ENCODE measurements at places on chromosomes 11 and 22.
A peak's percentile ranks its signal among the peaks of the same experiment; 100 is the strongest.

GRCh38 chr11:41309716-41310115, 149.7 kb downstream of the LRRC4C start:
- no peak for DNase-seq

- no peak for DNase-seq
Measured at GRCh38 chr11:1473786-1474185, 12.8 kb downstream of the MOB2 start.

- DNase-seq = no peak
Measured at GRCh38 chr11:38950867-38951266, 2352.8 kb upstream of the RAG2 start.

DNA sequence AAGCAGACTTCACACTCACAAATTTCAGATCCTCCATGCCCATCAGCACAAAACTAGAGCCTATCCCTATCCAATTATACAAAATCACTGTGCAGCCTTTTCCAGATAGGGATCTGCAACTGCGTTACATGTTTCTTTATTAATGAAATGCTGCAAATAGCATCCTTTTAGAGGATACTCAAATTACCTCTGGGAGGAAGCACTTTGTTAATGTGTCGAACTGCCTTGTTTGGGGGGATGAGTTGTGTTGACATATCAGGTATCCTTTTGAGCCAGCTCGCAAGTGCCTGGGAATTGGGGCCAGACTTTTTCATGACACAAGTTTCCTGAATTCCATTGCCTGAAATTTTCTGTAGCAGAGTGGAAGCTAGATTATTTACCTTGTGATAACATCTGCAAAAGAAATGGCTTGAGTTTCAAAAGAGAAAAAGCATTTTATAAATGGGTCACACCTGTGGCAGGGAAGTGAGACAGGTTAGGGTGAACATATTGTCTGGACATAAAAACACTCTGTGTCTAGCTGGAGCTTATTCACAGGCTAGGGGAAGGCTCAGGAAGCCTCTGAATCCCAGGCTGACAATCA, 299.1 kb upstream of the MTNR1B start:
- no peak for DNase-seq

GRCh38 chr11:27234043-27234668, 128.9 kb downstream of the CCDC34 start:
- peak; percentile 88 for DNase-seq

DNA sequence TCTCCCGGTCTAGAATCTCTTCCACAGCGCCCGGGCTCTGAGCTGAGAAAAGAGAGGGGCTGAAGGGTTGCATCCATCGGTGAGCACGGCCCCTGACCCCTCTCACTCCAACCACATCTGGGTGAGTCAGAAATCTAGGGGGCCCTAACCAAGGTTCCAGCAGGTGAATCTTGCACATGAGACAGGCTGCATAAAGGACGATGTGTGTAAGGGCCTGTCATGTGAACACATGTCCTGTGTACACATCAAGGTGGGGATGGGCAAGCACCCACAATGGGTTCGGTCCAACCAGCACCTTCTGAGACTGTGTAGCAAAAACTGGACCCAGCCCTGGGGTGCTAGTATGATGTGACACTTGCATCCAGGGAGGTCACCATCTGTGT, 1.2 kb downstream of the BET1L start:
- no peak for DNase-seq

DNA sequence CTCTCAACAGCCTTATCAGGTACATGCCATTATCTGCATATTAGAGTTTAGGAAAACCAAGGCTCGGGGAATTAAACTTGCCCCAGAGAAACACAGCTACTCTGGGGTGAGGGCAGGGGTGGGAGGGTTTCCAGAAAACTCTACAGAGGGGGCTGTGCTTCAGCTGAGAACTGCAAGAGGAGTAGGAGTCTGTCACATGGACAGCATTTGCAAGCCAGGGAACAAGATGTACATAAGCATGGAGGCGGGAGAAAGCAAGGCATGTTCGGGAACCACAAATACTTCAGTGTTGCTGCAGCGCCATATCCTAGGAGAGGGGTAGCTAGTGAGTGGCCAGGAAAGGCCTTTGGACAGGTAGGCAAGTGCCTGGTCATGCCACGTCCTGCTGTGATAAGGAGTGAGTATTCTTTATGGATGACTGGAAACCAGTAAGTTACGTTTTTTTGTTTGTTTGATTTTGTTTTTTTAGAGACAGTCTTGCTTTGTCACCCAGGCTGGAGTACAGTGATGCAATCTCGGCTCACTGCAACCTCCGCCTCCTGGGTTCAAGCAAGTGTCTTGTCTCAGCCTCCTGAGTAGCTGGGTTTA, 57.2 kb downstream of the GRAMD1B start:
- peak; percentile 47 for DNase-seq

GRCh38 chr11:19646921-19647320, 65.7 kb upstream of the NAV2 start:
- peak; percentile 22 for DNase-seq

DNA sequence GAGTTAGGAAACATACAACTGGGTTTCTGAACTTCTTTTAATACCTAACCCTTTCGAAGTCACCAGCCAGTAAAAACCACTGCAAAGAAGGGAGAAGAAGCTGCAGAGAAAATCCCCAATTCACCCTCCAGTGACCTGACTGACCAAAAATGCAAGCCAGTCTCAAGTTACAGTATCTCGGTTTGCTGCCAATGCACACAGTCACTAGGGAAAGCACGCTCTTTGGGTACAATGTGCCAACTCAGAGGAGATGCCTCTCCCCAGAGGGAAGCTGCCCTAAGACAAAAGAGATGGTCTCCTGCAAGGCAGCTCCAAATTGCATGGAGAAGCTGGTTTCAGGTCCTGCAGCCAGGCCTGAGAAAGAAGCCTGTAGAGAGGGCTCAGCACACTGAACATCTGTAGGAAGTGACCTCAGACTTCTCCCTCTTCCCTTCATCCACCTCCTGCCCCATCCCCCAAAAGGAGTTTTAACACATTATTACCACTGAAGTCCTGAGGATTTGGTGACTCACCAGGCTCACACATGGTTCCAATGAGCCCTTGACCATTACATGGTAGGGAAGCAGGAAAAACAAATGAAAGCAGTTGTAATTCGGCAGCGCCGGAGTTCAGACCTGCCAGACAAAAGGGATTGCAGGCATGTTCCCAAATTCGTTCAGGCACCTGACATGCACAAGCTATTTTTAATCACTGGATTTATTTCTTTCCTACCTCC, 90.1 kb downstream of the ETS1 start:
- DNase-seq = peak; percentile 35

GRCh38 chr11:32671051-32671450, 87.4 kb downstream of the EIF3M start:
- no peak for DNase-seq

DNA sequence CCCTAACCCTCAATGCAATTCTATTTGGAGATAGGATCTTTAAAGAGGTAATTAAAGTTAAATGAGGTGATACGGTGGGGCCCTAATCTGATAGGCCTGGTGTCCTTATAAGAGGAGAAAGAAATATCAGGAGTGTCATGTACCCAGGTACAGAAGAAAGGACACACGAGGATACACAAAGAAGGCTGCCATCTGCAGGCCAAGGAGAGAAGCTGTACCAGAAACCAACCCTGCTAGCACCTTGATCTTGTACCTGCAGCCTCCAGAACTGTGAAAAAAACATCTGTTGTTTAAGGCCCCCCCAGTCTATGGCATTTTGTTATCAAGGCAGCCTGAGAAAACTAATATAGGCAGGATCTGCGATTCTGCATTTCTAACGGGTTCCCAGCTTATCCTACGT, 44.2 kb downstream of the FBXO7 start:
- no peak for DNase-seq

DNA sequence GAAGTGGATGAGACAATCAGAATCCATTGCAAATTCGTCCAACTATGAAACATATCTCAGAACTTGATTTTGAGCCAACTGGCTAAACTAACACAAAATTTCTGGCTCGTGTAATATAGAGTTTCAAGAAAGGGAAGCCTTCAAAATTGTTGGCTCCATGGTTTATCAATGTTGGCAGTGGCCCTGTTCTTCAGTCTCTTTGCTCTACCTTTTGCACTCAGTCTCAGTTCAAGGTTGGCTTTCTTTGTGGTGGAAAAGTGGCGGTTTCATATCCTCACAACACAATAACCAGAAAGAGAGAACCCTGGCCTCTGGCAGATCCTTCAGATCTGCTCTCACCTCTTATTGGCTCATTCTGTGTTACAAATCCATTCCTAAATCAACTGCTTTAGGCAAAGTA, 473.8 kb upstream of the API5 start:
- DNase-seq = no peak

DNA sequence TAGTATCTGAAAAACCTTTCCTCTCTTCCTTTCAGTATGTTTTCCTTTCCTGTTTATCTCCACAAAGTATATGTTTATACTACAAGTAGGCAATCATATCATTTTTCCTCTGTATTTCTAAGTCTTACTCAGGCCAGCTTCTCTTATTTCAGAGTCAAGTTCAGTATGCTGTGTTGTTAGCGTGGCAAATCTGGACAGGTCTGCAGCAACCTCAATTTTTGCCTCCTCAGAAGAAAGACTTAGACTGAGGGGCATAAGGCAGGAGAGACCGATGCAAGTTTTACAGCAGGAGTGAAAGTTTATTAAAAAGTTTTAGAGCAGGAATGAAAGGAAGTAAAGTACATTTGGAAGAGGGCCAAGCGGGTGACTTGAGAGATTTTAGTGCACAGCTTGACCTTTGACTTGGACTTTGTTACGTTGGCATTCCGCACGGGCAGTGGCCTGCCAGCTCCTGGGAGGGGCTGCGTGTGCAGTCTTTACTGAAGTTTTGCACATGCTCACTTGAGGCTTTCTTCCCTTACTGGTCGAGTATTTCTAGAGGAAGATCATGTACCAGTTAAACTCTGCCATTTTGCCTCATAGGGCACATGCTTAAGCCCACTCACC, 343.2 kb downstream of the NTM start:
- no peak for DNase-seq

GRCh38 chr11:27972522-27973170, 135.3 kb downstream of the KIF18A start:
- DNase-seq = peak; percentile 7

GRCh38 chr11:111796696-111797095, 30.5 kb upstream of the PPP2R1B start:
- DNase-seq = peak; percentile 96

- DNase-seq = no peak
Measured at GRCh38 chr11:43541993-43542392, 138.5 kb upstream of the HSD17B12 start.

GRCh38 chr22:48902001-48902869, 925.4 kb downstream of the BRD1 start:
- DNase-seq = no peak

DNA sequence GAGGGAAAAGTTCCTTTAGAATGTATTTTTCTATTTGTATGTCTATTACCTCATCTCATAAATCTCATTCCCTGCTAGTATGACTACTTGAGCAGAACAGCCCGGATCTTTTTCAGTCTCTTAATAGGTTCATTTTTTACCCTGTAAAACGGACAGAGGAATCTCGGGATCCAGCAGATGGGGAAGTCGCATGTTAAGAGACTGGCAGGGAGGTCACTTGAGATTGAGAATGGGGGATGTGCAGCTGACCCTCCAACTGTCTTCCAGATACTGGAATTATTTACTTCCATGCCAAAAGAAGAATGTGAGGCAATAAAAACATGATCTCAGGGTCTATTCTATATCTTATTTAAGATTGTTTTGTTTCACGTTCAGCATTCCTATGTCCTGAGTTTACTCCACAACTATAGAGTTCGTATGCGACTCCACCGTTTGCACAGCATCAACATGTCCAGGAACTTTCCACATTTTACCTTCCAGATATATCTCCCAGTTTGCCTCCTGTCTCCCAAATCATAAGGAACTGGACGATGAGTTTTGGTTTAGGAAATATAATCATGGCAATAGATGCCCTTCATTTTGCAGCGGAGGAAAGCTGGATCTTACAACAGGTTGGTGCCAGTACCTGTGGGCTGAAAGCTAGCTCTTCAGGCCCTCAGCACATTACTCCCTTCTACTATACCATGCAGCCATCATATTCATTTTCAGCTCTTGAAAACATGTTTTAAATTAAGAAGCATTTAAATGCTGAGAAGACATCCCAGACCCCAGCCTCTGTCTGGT, 181.5 kb downstream of the MAML2 start:
- no peak for DNase-seq

DNA sequence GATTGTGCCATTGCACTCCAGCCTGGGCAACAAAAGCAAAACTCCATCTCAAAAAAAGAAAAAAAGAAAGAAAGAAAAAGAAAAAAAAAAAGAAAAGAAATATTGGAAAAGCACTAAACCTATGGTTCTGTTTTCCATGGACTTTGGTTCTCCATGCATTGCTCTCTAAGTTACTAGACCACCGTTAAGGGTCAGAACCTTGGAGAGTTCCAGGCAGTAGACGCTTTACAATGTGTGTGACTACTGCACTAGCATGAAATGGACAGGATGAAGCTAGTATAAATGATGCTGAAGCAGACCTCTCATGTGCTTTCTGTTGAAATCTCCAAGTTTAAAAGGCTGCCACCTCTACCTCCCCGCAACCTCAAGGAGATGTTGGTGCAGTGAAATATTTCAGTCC, 63.5 kb downstream of the SIK2 start:
- DNase-seq = no peak

DNA sequence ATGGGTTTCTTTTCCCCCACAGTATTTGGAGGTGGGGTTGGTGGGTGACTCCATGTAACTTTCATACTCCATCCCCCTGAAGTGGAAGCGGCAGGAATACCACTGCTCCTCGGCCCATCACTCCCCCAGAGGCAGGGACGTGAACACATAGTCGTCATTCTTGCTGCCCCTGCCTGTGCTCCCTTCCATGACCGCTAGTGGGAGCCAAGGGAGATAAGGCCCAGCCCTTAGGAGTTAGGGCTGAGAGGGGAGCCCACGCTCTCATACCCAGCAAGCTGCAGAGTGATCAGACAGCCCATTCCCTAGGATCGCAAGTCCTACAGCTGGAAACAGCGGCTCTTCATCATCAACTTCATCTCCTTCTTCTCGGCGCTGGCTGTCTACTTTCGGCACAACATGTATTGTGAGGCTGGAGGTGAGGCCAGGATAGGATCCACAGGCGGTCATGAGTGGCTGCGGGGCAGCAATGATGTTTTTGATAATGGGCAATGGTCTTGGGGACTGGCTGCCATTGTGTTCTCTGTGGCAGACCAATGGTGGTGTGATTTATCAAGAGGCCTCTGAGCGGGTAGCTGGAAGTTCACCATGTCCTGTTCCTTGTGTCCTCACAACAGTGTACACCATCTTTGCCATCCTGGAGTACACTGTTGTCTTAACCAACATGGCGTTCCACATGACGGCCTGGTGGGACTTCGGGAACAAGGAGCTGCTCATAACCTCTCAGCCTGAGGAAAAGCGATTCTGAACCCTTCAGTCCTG, 15.9 kb downstream of the RHOG start:
- no peak for DNase-seq

GRCh38 chr11:80733790-80734189, 1293.0 kb upstream of the TENM4 start:
- no peak for DNase-seq

Data from DMS79 treated with DMSO at 0.1 percent for 48 hours (cell line).